ENCODE measurements at places on chromosomes 4 and X.

DNA sequence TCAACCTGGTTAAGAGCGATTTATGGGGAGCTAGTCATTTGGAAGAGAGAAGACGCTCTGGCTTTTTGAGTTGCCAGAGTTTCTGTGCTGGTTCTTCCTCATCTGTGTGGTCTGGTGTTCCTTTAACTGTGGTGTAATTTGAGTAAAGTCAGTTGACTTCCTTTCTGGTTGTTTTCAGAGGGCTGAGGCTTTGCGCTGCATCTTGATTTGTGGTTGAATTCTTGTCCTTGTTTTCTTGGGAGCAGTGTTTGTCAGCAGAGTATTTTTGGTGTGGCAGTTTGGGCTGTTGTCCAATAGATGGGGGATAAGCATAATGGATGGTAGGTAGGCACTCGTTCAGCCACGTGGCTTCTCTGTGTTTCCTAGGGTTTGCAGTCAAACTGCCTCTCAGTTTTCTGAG lies 2143.2 kb upstream of the TENM3 start:
- no peak for DNase-seq

DNA sequence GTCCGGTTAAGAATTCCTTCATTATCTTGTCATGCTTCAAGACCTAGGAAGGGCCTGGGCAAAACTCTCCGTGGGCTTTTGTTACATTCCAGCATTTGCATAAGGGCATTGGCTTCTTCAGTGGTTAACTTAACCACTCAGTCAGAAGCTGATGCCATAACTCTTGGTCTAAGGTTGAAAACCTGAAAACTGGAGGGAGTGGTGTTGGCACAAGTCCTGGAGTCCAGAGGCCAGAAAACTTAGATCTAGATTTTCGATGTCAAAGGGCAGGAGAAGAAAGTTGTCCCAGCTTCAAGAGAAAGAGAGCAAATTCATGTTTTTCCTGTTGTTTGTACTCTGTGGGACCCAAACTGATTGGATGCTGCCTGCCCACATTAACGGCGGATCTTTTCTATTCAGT lies 86.6 kb upstream of the GC start:
- no peak for DNase-seq

DNA sequence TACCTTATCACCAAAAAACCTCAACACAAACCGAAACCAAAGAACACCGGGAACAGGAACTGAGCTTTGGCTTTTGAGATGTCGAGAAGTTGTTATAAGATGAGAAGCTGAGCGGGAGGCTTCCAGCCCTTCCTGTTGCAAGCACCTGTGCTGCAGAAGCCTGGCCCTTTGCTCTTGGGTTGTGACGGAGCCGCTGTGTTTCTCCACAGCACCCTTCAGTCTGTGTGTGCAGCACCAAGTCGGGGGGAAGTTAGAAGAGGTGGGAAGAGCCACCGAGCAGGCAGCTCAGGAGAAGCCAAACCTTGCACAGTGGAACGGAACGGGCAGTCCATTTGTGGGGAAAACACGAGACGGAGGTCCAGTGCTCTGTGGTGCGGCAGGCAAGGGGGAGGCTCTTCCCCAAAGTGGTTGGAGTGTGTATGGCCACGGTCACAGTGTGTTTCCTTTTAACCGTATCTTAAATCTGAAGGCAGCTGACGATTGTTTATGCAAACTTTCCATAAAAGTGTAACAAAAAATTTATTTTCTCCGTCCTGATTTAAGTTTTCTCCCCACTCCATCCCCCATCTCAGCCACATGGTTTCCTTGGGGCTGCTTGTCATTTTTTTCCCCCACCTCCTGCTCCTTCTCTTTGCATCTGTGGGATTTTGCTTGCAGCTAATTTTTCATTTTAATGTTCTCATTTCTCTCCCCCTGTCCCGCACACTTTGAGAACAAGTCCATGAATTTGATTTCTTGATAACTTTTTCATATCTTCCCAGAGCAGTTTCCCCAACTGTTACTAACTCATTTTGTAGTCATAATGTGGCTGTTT lies 123.7 kb downstream of the STOX2 start:
- DNase-seq, result no peak

GRCh38 chr4:31192341-31192740 lies 472.2 kb downstream of the PCDH7 start:
- no peak for DNase-seq

GRCh38 chr4:30989508-30989907 lies 269.3 kb downstream of the PCDH7 start:
- no peak for DNase-seq

GRCh38 chrX:105126201-105126600 lies 94.3 kb downstream of the TEX13A start:
- no peak for DNase-seq

Data from activated naive CD8-positive, alpha-beta T cell treated with anti-CD3 and anti-CD28 coated beads, Interleukin-2, amount 50 U/mL, for 24 hours (primary cell).